Cardiac septum (tissue), 1 donor: ENCODE measurements at places on chromosomes 11 and 22.
A peak's percentile ranks its signal among the peaks of the same experiment; 100 is the strongest.

DNA sequence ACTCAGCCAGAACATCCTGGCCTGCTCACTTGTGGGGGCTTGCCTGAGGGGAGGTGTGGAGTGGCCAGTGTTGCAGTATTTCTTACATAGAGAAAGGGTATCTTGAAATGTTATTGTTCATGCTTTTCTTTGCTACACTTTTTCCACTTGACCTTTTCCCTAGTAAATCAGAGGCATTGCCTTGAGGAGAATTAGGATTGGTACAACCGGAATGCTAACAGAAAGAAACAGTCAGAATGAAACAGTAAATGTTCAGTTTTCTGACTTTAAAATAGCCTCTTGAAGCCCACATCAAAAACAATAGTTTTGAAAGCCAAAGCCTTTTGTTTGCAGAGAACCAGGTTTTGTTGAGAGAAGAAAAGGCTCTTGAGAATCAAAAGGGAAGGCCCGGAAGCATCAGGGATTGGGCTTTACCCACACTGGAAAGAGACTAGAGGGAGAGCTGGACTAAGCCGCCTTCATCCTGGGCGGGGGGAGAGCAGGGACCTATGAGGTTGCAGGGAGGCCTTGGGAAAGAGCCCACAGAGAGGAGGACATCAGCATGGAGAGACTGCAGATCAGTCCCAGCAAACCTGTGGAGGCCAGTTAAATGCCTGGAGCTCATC lies 12.4 kb downstream of the ADM start:
- no peak for DNase-seq

DNA sequence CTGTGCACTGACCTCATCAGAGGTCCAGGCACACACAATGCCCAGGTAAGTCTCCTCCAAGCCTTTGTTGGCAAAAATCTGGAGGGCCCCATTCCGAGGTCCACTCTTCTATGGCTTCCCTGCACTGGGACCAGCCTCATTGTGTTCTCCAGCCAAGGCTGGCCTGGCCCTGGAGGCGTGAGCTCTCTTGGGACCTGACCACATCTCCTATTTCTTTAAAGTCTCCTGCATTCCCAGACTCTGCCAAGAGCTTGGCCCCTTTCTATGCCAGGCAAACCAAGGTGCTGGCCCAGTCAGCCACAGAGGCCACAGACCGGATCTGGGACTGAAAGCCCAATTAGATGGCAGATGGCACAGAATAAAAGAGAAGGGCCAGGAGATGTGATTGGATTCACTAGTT lies 55.1 kb downstream of the C11orf58 start:
- DNase-seq, result no peak

GRCh38 chr11:111966678-111967077 lies 29.5 kb downstream of the DIXDC1 start:
- DNase-seq, result no peak

- no peak for DNase-seq
Observed at GRCh38 chr22:19904174-19904856, 37.3 kb upstream of the COMT start.

DNA sequence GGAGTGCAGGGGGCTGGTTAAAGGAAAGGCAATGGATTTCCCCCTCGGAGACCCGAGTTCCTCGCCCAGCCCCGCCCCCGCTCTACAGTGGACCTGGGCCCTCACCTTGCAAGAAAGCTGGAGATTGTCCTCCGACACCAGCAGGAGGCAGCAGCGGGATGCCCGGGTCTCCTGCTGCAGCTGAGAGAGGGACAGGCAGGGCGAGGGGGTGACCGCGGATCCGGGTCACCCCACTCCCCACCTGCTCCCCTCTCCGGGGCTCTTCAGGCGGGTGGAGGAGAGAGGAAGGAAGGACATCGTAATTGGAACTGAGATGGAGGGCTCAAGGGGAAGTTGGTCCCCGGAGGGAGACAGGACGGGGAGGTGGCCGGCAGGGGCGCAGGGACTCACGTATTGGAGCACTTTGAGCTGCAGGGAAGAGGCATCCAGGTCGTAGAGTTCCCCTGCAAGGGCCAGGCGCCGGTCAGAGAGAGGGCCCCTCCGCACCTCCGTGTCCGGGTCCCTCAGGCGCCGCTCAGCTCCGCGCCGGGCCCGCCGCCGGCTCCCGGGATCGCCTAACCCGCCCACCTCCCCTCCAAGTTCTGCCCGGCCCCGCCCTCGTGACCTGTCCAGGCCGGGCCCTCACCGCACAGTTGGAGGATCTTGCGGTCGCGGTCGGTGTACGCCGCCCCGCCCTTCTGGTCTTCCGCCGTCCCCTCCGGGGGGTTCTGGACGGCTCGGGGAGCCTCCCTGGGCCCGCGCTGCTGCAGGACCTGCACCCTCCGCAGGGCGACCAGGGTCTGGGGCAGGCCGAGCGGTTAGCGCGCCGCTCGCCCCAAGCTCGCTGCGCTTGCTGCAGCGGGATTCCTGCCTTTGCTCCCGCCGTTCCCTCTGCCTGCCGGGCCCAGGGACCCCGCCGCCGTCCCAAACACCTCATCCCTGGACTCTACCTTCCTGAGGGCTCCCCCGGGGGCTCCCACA lies 84.1 kb downstream of the PDE2A start:
- DNase-seq, result no peak

GRCh38 chr22:21939461-21939913 lies 13.2 kb downstream of the PPM1F start:
- DNase-seq, result peak; percentile 82

GRCh38 chr11:72720784-72721183 lies 31.4 kb downstream of the ARAP1 start:
- no peak for DNase-seq

GRCh38 chr11:47280099-47280498 lies 10.2 kb downstream of the MADD start:
- DNase-seq, result no peak

DNA sequence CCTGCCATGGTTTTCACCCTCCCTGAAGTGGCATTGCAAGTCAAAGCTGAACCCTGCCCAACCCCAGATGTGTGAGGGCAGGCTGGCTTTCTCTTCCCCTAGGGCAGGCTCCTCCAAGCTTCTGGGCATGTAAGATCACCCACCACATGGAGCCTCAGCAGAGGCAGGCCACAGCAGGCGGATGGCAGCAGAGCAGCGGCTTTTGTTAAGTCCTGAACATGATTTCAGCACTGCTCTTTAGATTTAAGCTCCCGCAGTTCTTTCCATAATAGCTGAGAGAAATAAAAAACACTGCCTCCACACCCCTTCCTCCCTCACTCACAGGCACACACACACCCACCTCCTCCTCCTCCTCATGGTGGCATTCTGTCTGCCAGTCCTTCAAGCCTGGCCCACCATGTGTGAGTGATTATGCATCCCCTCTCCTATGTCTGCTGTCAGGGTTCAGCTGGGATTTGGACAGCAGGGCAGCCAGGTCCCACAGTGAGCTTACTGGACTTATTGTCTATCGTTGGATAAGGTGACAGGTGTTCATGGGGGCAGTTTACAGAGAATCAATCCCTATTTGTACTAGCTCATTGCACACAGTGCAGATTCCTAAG lies 5.0 kb upstream of the NTM start:
- no peak for DNase-seq

DNA sequence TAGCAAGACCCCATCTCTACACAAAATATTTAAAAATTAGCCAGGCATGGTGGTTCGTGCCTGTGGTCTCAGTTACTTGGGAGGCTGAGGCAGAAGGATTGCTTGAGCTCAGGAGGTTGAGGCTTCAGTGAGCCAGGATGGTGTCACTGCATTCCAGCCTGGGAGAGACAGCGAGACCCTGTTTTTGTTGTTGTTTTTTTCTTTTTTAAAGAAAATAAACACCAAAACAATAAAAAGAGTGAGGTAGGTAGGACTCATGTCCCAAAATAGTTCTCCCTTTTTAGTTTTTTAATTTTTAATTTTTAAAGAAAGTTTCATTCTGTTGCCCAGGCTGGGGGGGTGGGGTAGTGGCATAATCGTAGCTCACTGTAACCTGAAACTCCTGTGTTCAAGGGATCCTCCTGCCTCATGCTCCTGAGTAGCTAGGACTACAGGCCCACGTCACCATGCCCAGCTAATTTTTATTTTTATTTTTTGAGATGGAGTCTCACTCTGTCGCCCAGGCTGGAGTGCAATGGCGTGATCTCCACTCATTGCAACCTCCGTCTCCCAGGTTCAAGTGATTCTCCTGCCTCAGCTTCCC lies 25.5 kb upstream of the MALAT1 start:
- no peak for DNase-seq

DNA sequence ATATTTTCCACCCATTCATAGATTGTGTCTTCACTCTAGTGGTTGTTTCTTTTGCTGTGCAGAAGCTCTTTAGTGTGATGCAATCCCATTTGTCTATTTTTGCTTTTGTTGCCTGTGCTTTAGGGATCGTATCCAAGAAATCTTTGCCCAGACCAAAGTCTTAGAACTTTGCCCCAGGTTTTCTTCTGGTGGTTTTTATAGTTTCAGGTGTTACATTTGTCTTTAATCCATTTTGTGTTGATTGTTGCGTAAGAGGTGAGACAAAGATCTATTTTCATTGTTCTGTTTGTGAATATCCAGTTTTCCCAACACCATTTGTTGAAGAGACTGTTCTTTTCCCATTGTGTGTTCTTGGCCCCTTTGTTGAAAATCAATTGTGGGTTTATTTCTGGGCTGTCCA lies 6.4 kb downstream of the IL10RA start:
- no peak for DNase-seq

- no peak for DNase-seq
Observed at GRCh38 chr22:45756558-45756957, 84.9 kb downstream of the ATXN10 start.

DNA sequence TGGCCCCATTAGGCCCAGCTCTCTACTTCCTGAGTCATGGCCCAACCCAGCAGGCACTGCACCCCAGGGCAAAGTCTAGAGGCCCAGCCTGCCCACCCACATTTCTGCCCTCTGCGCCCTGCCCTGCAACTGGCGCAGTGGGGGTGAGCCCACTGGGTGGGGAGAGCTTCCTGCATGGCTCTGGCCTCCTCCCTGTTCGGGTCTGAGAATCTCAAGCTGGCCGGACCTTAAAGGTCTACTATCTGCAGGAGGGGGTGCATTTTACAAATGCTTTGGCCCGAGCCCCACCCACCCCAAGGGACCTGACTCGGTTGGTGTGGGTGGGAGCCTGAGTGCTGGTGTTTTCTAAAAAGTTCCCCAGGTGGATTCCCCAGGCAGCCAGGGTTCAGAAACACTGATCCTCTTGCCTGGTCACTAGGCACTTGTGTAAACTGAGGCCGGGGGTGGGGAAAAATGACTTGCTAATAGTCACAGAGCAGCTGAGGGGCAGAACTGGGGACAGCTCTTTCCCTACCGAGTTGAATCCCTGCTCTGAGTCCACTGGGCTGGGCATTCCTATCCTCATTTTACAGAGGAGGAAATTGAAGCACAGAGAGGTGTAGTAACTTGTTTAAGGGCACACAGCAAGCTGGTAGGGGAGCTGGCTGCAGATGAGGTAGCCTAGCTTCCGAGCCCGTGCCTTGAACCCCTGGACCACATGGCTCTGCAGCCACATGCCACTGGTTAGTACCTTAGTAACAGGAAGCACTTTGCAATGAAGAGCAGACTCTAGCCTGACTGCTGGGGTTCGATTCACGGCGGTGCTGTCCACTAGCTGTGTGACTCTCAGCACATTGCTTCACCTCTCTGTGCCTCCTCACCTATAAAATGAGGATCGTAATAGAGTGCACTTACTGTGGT lies 36.3 kb downstream of the CD82 start:
- DNase-seq, result no peak

GRCh38 chr11:111237926-111238325 lies 7.6 kb upstream of the POU2AF2 start:
- DNase-seq, result no peak

DNA sequence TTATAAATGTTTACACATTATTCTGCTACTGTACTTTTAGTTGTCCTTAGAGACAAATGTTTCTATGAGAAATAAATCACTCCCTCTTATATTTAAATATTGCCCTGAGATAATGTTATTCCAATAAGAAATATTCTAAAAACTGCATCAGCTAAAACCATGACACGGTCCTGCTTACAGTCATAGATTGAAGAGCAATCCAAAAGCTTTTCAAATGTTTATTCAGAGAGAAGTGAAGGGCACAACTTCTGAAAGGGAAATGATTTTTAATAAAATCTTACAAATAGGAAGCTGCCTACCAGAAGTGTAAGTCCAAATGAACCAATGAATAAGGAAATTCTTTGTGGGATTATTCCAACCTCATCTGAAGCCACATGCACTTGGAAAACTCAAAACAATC lies 49.2 kb downstream of the STK33 start:
- DNase-seq, result no peak

DNA sequence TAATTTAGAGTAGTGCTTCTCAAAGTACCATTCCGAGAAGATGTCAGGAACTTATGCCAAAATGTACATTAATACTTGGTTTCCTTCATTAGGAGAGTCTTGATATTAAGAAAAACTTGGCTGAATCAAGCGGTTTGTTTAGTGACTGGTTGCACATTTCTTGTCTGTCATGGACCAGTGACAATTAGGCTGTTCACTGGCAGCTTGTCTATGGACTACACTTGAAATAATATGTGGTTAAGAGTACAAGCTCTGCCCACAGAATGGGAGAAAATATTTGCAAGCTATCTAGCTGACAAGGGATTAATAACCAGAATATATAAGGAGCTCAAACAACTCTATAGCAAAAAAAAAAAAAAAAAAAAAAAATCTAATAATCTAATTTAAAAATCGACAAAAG lies 24.6 kb downstream of the COA4 start:
- DNase-seq, result no peak

DNA sequence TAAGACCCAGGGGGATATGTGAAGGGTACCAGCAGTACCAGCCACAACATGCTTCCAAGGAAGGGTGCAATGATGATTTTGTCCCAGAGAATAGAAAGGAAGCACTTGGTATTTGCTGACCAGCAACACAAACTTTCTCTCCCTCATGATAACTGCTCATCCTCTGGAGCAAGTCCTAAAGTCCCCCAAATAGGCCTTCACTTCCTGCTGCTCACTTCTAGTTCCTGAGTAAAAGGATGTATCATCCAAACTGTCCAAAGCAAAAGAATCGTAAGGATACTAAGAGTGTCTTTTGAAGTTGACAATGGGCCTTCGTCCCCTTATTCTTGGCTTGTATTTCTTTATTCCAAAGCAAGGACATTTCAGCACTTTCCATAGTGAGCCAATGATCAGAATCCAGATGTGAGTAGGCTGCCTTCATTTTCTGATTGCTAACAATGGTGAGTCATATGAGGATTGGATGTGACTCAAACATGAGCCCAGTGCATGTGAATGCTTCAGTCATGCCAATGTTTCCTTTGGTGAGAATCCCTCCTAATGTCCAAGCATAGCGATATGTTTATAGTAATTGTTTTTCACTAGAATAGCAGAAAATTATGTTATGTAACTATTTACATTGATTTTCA lies 243.4 kb upstream of the POU2AF2 start:
- no peak for DNase-seq

DNA sequence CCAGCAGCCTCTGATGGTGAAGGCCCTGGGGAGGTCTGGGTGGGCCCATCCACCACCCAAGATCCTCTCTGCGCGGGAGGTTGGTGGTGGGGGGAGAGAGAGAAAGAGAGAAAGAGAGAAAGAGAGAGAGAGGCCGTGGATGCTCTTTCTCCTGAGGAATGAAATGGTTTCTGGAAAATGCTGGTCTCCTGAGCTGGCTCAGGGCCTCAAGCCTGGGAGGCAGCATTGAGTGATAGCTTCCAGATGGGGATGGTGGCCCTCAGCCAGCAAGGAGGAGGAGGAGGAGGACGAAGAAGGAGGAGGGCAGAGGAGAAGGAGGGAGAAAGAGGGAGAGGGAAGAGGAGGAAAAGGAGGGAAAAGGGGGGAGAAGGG lies 4.6 kb downstream of the TSPAN32 start:
- peak; percentile 76 for DNase-seq
